Peyer's patch (tissue), 4 donors: ENCODE measurements at places on chromosomes 1 and 21.

DNA sequence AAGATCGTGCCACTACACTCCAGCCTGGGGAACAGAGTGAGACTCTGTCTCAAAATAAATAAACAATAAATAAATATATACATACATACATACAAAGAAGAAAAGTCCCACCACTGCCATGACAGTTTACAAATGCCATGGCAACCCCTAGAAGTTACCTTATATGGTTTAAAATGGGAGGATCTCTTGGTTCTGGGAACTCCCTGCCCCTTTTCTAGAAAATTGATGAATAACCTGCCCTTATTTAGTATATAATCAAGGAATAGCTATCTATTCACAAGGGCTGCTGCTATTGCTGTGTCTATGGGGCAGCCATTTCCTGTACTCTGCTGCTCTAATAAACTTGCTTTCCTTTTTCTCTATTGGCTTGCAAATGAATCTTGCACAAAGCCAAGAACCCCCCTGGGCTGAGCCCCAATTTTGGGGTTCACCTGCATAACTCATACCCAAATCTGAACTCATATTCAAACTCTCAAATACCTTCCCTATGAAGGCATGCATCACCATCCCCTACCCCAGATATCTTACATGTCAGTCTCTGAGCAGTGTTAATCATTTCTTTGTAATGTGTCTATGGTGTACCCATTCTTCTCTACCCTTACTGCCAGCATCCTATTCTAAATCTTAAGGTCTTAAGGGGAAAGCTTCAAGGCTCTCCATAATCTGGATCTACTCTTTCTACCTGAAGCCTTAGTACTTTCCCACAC is 9.0 kb downstream of the GON4L start:
- no peak for DNase-seq

- DNase-seq: no peak
Observed at GRCh38 chr1:225865514-225865913, 16.7 kb downstream of the TMEM63A start.

DNA sequence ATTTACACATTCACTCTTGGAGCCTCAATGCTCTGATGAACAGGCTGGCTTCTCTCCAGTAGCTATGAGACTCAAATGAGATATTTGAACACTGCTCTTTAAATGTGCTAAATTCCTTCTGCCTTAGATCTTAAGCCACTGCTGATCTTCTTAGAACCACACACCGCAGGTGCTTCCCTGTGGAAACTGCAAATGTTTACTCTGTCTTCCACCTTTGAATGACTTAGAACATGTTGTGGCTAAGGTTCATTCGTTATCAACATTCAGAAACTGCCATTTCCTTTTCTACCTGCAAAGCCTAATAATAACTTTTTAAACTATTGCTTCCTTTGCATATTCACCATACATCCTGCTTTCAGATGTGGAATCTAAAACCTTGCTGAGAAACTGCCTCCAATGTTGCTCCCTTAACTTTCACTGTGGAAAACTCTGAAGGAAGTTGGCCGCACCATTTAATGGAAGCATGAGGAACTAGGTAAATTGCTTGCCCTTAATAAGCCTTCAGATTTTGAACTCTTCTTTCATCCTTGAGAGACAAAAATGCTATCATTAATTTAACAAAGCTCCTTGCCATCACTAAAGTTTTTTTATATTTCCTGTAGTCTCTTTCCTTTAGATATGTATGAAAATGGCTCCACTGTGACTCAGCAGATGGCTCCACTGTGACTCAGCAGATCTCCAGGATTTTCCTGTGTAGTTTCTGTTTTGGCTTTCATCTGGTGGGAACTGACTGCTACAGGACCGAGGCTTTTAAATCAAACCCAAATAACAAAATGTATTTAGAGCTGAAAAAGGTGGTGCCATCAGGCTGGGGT is 143.8 kb downstream of the TNFSF18 start:
- no peak for DNase-seq

GRCh38 chr21:31124010-31124409 is 85.7 kb upstream of the KRTAP19-8 start:
- no peak for DNase-seq

DNA sequence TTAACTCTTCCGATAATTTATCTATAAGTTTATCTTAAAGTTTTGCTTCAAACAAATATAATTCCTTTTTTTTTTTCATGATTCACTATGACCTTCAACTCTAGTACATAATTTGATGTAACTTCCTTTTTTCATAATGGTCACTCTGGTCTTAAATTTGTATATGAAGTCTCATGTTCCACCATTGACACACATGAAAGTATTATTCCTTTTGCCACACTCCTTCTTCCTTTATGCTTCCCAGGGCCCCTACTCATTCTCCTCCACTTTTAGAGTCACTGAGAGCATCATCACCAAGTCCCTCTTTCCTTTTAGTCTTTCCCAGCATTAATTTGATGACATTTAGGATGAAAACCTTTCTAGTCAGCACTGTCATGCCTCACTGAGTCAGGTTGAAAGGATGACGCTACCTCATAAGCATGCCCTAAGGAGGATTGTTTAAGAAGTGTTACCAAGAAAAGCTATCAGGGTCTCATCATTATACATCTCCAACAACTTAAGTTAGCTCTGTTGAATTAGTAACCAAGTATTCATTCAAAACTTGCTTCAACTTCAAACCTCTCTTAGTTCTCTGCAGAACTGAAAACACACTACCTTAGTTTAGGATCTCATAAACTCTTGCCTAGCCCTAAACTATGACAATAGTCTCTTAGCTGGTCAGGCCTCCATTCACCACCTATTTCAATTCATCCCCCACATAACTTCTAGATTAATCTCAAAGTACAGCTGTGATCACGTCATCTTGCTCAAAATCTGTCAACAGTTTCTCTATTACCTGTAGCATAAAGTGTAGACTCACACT is 14.5 kb downstream of the AUNIP start:
- DNase-seq: no peak

- no peak for DNase-seq
Observed at GRCh38 chr1:192952646-192953045, 106.5 kb downstream of the UCHL5 start.

- no peak for DNase-seq
Observed at GRCh38 chr1:48916130-48917069, 139.7 kb upstream of the BEND5 start.

DNA sequence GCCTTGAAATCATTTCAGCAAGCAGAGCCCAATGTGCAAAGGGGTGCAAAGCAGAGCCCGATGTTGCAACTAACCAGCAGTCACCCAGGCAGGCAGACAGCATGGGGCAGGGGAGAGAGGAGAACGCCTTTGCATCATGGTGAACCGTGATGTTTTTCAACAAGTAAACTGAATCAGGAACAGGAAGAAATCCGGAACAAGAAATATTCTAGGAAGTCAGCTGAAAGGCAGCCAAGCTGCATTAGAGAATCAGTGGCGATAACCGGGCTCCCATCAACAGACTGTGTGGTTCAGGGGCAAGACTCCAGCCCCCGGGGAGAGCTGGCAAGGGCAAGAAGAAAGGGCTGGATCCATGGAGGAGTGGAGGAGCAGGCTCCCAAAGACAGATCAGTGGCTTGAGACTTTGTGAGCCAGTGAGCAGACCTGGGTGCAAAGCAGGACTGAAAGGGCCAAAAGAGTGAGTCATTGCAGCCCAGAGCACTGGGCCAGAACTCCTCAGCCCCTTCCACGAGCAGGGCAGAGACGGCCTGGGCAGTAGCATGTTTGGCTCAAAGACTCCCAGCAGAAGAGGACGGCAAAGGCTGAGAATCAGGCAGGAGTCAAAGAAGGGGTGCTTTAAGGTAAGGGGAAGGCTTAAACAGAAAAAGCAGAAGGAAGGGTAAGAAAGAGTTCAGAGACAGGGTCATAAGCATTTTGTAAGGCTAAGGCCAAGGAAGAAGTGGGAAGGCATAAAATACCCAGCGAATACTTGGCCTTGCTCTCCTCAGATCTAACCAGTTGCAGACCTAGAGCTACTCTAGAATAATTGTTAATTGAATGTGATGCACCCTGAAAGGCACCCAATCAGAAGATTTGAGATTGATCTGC is 155.0 kb downstream of the SETD4 start:
- DNase-seq: no peak
